ENCODE measurements at places on chromosomes 2 and 18.

- DNase-seq: no peak
These were observed 627 bp downstream of the RNF25 start for GRCh38 chr2:218671097-218671653.

- DNase-seq: no peak
These were observed 260.2 kb downstream of the ZNF407 start for GRCh38 chr18:74857901-74858300.

- no peak for DNase-seq
These were observed 500.6 kb downstream of the SATB2 start for GRCh38 chr2:198957181-198957580.

DNA sequence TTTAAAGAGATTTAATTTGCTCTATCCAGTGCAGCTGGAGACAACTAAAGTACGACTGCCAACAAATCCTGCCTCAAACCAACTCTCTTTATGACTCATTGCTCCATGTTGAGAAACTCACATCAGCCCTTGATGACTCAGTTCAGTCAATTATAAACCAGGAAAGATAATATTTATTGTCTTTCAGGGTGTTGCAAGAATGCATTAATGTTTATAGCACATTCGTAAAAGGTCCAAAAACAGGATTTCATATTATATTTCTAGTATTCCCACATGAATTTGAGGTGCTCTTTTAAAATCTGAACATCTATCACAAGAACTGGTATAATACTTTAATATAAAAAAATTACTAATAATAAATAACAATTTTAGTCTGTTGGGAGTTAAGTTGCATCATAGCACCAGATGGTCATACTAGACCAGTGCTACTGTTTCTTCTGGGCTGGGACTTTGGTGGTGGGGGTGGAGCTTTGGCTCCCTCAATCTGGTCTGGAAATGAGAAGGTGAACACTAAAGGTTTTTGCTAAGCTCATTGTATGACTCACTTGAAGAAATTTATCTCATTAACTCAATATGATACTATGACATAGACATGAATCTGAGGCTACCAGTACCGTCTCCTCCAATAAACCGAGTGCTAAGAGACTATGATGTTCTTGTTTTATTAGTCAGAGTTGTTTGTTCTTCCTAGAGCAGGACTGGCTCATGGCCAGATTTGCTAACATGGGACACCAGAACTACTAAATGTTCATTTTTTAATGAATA lies 26.6 kb upstream of the MAP3K20 start:
- no peak for DNase-seq

- no peak for DNase-seq
These were observed 17.3 kb downstream of the PROKR1 start for GRCh38 chr2:68660658-68661057.

Data from activated T-helper 1 cell treated with anti-CD3 and anti-CD28 coated beads, Interleukin-12 subunit alpha, Interleukin-12 subunit beta, Interleukin-2, Interleukin-4 antibody, amounts not matched to agents 30 ng/mL and 10 ng/mL and 1 ng/mL, durations not matched to agents 14 hours and 24 hours and 36 hours (primary cell).